ENCODE measurements at places on chromosomes 2 and 18.

- no peak for DNase-seq
Observed at GRCh38 chr2:172380436-172381274, 46.7 kb upstream of the ITGA6 start.

DNA sequence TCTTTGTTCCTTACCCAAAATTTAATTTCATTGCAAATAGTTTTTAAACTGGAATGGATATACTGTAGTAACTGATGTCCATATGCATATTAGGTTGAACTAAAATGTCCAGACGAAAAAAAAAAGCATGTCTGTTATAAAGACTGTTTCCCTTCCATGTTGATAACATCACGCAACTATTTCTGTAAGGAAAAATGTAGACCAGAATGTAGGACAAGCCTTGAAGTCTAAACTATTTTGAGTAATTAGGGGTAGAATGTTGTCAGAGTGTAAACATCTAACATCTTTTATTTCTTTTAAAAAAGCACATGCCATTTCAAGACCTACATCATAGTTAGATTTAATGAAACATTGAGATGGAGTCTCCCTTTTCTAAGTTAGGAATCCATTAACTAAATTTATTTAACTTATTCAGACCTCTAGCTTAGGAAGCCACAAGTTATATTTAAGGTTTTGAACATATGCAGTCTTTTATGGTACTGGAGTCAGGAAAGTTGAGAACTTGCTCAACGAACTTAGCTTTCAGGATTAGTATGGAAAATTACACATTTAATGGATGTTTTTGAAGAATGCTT lies 7.9 kb downstream of the CALCRL start:
- DNase-seq = no peak

GRCh38 chr2:200243441-200243840 lies 63.1 kb upstream of the SPATS2L start:
- no peak for DNase-seq

DNA sequence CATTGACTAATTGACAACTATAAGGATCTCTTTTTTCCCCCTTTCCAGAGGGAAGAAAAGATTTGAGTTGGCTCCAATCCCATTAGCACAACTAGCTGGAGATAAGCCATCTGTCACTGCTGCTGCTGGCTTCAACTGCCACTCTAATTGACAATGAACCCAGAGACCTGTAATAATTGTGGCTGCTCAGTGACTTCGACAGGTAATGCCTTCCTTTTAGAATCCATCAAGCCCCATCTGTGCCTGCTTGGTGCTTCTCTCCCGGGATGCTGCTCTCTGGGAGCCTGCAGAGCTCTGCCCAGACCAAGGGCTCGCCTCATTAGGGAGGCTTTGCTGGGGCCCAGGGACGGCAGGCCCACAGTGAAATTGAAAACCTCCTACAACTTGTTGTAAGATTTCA lies 376.7 kb upstream of the SOX11 start:
- DNase-seq = peak; percentile 69

- DNase-seq = no peak
Observed at GRCh38 chr2:23041443-23041842, 343.5 kb upstream of the KLHL29 start.

DNA sequence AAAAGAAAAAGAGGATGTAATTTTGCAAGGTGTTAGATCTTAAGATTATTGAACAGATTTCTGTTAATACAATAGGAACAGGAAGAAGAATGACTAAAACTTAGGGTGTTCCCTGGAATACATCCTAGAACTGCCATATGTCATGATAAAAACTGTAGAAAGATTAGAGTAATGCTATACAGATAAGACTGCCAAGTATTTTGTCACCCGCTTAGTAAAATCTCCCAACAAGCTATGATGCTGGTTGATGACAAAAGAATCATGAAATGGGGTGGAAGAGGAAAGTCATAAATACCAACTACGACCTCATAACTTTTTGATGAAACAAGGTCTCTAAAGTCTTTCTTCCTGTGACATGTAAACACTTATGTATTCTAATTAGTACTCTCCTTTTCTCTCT lies 163.6 kb upstream of the COL3A1 start:
- DNase-seq = no peak

GRCh38 chr2:74566754-74567085 lies 12.2 kb downstream of the DOK1 start:
- DNase-seq = no peak

DNA sequence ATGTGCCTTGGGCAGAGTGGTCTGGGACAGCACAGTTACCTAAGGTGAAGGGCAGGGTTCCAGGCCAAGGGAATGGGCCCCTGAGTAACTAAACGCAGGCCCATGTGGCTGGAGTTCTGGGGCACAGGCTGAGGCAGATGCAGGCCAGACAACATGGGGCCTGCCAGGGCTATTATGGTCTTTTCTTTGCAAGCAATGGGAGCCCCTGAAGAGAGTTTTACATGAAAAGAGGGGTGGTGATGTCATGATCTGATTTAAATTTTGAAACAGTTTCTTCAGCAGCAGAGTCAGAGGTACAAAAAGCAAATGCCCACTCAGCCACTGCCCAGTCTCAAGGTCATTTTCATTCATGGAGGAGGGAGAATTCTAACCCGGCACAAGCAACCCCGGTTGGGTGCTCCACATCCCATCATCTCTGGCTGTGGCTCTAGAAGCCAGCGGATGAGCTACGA lies 5.6 kb downstream of the CHST10 start:
- DNase-seq = no peak

DNA sequence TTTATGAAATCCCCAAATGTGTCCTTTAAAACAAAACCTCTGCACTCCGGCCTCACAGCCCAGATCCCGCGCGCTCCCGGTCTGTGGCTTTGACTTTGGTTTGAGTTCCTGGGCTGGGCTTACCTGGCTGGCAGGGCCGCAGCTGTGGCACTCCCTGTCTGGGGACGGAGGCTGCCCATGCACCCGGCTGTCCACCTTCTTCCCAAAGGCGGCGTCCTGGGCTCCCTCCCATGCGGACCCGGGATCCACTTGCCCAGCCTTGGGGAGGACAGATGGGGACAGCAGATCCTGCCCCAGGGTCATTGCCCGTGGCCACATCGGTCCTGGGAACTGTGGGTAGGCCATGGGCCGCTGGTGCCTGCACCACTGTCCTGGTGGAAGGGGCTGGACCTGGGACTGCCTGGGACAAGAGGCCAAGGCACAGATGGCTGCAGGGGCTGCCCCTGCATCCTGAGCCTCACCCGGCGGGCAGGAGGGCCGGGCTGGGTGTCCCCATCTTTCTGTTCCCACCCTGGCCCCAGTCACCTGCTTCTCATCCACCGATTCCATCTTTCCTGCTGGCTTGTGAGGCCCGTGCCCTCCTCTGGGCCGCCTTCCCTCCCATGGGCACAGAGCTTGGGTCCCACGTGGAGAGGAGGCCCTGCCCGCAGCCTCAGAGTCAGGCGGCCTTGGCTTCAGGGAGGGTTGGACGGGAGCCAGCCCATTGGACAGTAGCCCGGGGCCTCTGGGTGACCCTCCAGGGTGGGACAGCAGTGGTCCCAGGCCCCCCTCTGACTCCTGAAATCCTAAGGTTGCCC lies 27.7 kb downstream of the NFATC1 start:
- DNase-seq = no peak

GRCh38 chr2:48439102-48439501 lies 90.9 kb upstream of the STON1 start:
- no peak for DNase-seq

GRCh38 chr2:65227020-65227455 lies 593 bp upstream of the ACTR2 start:
- DNase-seq = no peak

- no peak for DNase-seq
Observed at GRCh38 chr2:85130407-85130806, 2.8 kb upstream of the TCF7L1 start.

- no peak for DNase-seq
Observed at GRCh38 chr2:205089958-205090357, 544.7 kb downstream of the PARD3B start.

All from NCI-H1436 (cell line).